ENCODE measurements at places on chromosomes 5 and 9. TPM values are rescaled to one million over a fixed set of nuclear protein-coding genes. Genes with fewer than 3 reads are reported as not detected.

SLC25A2 gene
- total RNA-seq: 0.14 TPM

DNA sequence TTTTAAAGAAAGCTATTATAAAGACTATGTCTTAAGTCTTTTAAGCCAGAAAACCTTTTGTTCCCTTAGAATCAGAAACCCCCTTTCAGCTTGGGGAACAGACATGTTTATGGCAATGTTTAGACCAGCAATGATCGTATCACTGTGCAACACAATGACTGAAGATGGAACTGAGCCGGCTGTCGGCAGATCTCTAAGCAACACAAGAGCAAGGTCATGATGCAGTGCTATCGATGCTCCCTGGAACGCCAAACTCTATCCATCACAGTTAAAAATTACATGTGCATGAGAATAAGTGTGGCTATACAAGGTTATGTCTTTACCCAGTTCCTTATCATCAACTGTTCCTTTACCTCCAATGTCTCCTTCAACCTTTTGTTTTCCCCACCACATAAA, 1.8 kb upstream of the RNF44 start:
- no peak for DNase-seq

GRCh38 chr5:167049043-167049663, 1242.3 kb upstream of the WWC1 start:
- peak; percentile 16 for DNase-seq

DNA sequence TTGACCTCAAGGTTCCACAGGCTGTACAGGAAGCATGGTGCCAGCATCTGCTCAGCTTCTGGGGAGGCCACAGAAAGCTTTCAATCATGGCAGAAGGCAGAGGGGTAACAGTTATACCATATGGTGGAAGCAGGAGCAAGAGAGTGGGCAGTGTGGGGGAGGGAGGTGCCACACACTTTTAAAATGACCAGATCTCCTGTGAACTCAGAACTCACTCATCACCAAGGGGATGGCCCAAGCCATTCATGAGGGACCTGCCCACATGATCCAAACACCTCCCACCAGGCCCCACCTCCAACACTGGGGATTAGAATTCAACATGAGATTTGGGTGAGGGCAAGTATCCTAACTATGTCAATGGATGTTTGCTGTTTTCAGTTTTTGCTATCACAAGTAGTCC, 16.2 kb downstream of the CYFIP2 start:
- no peak for DNase-seq

DNA sequence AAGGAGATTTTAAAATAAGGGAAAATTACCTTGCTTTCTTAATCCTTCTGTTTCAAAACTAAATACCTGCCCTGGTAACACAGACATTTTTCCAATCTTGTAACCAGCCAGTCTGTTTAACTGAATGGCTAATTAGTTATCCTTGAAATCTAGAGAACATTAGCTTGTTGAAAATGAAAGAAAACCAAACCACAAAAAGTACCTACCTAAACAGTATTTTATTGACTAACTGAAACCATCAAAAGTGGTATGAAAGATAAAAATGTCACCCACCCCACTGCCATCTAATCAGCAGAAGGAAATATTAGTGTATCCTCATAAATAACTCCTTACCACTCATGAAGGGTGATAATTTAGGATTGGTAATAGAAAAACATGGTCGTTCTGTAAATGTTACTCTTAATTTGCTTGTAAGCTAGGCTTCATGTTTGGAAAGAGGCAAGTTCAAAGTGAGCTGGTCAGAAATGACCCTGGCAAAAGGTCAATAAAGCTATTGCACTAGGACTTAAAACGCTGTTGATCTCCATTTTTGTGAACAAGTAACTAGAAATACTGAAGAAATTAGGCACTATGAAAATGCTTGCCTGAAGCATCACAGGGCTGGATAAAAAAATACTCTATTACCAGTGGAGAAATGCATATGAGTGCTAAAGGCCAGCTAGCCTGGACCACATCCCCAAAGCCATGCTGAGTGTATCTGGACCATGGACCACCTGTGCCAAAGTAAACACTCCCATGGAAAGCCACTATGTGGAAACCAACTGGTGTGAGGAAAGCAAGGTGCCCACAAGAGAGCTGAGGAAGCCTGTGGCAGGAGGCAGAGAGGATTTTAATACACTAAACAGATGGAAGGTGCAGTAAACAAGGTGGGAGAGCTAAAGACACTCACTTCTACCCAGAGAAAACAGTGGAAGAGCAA, 8.4 kb downstream of the SEMA5A start:
- no peak for DNase-seq

GRIA1 gene
- 0.28 TPM for total RNA-seq

PHF24 gene
- 0.37 TPM for total RNA-seq

OR2K2 gene
- total RNA-seq: not detected

HTR4 gene
- total RNA-seq: not detected

GRCh38 chr5:140986117-140986521, 19.8 kb downstream of the PCDHAC2 start:
- DNase-seq: peak; percentile 23

DAB2IP gene
- total RNA-seq: 24.1 TPM

- DNase-seq: peak; percentile 52
Observed at GRCh38 chr5:130720355-130720754, 444.7 kb downstream of the HINT1 start.

OTULIN gene
- total RNA-seq: 17.4 TPM

DNA sequence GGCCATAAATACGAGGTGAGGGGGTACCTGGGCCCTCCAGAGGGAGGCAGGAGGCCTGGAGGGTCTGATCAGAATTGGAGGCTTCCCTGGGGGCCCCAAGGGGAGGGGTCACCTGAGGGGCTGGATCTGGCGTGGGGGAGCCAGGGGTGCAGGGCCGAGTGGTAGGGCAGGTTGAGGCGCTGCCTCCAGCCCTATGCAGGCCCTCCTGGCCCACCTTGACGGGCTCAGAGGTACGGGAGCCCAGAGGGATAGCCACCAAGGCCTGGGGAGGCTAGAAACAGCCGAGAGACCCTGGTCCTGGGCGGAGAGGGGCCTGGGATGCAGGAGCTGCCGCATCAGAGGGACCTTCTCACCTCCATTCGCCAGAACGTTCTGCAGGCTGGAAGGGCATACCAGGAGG, 24.3 kb downstream of the LHX3 start:
- peak; percentile 70 for DNase-seq

DOK3 gene
- total RNA-seq: 0.76 TPM
